Right lung (tissue), 10 donors: ENCODE measurements at places on chromosomes 6 and 20. TPM values are rescaled to one million over a fixed set of nuclear protein-coding genes. Genes with fewer than 3 reads are reported as not detected.

GINS1 gene
- polyA plus RNA-seq, result 25.5 TPM

DNA sequence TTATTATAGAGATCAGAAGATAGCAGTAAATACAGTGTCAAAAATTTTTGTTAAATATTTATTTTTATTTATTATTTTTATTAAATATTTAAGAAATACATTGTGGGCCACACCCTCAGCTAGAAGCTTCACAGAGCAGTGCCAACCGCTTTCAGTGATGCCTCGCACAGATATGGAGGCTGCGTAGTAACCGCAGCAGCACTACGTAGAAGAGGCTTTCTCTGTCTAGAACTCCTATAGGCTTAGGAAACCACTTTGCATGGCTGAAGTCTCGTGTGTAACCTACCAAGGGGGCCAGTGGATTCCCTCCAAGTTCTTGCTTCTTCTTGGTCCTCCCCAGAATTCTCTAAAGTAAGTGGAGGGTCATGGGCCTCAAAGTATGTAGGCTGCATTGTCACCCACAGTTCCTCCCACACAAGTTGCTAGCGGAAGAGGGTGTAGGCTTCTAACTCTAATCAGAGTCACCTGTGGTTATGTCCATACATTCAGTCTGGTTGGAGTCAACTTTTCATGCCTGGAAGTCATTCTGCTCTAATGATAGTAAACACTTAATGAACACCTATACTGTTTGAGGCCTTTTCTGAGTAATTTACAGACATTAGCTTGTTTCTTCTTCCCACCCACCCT lies 285.6 kb downstream of the CDKAL1 start:
- DNase-seq, result no peak

SLC18B1 gene
- 19.1 TPM for polyA plus RNA-seq

DNA sequence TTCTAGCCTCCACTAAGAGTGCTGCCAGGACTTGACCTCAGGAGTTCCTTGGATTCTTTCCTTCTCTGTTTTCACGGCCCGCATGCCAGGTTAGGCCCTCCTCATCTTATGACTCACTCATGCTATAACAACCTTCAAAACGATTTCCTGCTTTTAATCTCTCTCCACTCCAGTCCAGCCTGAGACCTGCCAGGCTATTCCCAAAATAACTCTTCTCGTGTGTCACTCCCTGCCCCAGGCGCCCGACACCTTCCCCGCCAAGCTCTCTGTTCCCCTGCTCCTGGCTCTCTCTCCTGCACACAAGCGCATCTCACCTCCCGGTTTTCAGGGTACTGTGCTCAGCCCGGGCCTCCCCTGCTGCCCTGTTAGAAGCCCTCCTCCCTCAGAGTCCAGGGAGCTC lies 64.1 kb upstream of the RPS6KA2 start:
- no peak for DNase-seq

- DNase-seq, result no peak
Observed at GRCh38 chr20:33940666-33941065, 53.0 kb upstream of the RALY start.

UST gene
- polyA plus RNA-seq, result 9.5 TPM

DNA sequence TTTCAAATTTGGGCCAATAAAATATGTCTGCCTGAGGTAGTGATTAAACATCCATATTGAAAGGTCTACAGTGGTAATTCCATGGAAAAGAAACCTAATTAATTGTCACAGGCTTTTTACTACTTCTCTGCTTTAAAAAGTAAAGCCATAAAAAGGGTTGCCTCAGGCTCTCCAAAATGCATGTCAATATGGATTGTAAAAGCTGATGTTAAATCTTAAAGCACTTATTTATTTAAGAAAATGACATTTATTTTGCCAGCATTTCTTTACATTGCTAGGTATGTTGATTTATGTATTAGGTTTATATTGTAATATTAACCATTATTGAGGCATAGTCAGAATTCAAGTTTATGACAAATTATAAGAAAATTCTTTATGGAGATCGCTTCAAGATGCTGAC lies 133.2 kb downstream of the OPN5 start:
- DNase-seq, result no peak

DNA sequence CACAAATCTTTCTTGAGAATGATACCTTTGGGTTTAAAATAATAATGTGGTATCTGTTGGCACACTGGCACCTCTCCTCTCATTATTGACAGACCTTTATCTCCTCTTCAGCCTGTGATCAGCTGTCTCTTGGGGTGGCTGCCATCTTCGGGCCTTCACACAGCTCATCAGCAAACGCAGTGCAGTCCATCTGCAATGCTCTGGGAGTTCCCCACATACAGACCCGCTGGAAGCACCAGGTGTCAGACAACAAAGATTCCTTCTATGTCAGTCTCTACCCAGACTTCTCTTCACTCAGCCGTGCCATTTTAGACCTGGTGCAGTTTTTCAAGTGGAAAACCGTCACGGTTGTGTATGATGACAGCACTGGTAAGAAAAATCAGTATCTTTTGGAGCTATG lies 232.8 kb downstream of the GRIK2 start:
- DNase-seq, result no peak

AGPAT4 gene
- polyA plus RNA-seq, result 11.6 TPM

- DNase-seq, result no peak
Observed at GRCh38 chr20:62839816-62840215, 21.8 kb downstream of the TCFL5 start.

CAGE1 gene
- 0.15 TPM for polyA plus RNA-seq

GRCh38 chr6:97443408-97444080 lies 160.5 kb upstream of the MMS22L start:
- DNase-seq, result no peak

GRCh38 chr20:59738851-59739250 lies 134.5 kb downstream of the PHACTR3 start:
- DNase-seq, result no peak

DNA sequence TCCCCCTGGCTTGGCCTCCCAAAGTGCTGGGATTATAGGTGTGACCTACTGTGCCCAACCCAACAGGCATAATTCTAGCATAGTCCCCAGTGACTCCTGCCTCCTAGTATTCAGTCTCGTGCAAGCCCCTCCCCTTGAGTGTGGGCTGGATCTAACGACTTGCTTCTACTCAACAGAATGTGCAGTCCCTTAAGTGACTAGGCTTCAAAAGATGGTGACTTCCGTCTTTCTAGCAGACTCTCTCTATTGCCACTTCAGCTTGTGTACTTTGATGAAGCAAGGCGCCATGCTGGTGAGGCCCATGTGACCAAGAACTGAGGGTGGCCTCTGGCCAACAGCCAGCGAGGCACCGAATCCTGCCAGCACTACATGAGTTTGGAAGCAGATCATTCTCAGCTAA lies 109.6 kb upstream of the TRAF3IP2 start:
- DNase-seq, result no peak

DNA sequence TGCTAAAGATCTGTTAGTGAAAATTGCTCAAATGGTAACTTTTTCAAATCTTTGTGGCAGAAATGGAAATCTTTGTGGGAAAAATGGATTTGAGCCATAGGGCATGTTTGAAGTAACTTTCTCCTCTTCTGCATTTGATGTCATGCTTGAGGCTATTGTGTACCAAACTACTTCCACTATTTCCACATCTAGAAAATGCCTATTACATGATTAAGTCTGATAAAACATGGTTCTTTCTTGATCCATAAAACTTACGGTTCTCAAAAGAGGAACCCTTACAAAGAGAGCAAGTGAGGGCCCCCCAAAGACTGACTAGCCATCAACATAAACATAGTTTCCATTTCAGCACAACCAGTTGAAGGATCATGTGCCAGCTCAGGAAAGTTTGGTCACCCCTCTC lies 150.6 kb downstream of the NFATC2 start:
- no peak for DNase-seq

GRCh38 chr6:63352544-63353285 lies 32.9 kb upstream of the LGSN start:
- peak; percentile 32 for DNase-seq

GRCh38 chr20:41405436-41405835 lies 38.8 kb upstream of the EMILIN3 start:
- DNase-seq, result no peak

GPANK1 gene
- 23.6 TPM for polyA plus RNA-seq

DNA sequence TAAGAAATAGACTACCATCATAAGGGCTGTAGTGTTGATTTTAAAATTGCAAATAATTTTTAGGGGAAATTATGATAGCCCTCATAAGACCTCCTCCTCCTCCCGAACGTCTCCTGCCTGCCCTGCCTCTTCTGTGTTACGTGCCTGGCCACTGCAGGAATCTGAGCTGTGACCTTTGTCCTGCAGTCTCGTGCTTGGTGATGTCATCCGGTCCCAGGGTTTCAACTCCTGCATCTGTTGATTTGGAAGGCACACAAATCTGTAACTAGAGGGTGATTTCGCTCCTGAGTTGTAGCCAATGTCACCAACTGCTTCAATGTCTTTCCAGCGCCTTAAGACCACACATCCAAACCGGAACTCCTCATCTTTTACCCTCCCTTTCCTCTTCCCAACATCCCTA lies 163.2 kb downstream of the AIG1 start:
- no peak for DNase-seq

GRCh38 chr6:142474531-142475289 lies 172.9 kb downstream of the ADGRG6 start:
- DNase-seq, result peak; percentile 47

DNA sequence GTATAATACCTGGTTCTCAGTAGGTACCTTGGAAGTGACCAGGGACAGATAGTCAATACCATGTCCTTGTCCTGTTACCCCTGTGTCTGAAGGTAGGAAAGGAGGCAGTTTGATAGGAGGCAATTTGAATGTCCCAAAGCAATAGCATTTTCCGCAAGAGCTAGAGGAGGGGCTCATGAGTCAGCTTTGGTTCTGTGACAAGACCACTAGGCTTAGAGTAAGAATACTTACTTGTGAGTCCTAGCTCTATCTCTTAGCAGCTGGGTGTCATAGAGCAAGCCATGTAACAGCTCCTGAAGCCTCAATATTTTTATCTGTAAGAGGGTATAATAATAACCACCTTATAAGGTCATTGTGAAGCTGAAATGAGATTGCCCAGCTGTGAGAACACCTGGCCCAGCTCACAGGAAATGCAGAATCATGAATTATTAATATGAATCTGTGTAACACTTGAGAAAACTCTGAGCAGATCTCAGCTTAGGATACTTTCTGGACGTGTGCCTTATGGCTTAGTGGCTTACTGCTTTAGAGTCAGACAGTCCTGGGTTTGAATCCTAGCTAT lies 58.6 kb downstream of the DAAM2 start:
- DNase-seq, result no peak

SIGLEC1 gene
- polyA plus RNA-seq, result 2.7 TPM

DNA sequence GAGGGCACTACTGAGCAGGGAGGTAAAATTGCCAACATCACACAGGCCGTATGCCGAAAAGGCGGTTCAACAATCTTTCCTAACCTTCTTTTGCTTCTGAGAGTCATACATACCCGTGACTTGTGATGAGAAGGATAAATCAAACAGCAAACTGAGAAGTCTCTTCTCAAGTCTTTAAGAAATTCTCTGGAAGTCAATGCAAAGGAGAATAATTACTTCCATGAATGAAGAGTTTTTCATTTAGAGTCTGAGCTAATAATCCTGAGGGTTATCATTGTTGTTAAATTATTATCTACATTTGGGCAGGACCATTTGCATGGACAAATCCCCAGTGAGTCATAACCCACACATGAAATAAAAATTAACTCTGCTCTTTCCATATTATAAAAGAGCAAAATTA lies 22.4 kb upstream of the ILRUN start:
- no peak for DNase-seq

- DNase-seq, result no peak
Observed at GRCh38 chr20:10714236-10714975, 40.6 kb upstream of the JAG1 start.

DNA sequence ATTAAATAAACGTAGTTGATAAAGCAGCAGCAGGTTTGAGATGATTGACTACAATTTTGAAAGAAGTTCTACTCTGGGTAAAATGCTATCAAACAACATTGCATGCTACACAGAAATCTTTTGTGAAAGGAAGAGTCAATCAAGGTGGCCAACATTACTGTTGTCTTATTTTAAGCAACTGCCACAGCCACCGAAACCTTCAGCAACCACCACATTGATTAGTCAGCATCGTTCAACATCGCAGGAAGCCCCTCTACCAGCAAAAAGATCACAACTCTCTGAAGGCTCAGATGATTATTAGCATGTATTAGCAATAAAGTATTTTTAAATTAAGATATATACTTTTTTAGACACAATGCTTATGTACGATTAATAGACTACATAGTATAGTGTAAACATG lies 14.0 kb downstream of the PGBD1 start:
- DNase-seq, result no peak

DNA sequence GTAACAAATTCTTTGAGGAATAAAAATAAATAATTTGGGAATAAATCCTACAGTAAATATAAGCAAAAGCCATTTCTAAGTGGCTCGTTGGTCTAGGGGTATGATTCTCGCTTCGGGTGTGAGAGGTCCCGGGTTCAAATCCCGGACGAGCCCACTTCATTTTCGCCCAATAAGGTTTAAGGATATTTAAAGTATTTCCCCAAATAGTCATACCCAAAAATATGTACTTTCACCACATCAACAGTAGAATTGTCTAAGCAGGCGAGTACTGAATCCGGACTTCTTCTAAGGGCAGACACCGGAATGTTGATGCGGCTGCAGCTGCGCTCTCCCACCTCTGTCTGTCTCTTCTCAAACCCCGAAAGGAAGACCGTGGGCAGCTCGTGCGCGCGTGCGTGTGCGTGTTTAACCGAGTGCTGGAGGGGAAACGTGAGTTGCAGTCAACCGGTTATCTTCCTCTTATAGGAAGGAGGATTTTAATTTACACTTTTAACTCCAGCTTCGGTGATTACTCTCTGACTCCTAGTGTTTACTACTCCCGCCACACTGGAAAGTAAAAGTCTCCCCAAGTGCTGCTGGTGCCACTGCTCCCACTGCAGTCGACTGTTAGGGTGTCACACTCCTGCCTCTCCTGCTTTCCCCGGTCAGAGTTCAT lies 155.7 kb upstream of the PRSS16 start:
- DNase-seq, result no peak

HLA-DQB1 gene
- 3.5 TPM for polyA plus RNA-seq

DNA sequence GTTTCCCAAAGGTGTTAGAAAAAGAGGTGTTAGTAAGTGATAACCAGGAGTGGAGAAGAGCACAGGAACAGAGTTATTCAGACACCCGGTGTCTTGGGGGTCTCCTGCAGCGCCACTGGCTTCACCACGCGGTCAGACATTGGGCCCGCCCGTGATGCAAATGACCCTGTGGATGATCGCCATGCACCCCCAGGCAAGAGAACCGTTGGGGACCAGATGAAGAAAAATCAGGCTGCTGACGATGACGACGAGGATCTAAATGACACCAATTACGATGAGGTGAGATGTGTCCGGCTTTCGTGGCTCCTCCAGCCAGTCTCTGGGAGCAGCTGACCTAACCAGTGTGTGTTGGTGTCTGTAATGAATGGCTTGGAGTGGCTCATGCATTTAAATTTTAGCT lies 2.0 kb downstream of the PRPF6 start:
- no peak for DNase-seq

DNA sequence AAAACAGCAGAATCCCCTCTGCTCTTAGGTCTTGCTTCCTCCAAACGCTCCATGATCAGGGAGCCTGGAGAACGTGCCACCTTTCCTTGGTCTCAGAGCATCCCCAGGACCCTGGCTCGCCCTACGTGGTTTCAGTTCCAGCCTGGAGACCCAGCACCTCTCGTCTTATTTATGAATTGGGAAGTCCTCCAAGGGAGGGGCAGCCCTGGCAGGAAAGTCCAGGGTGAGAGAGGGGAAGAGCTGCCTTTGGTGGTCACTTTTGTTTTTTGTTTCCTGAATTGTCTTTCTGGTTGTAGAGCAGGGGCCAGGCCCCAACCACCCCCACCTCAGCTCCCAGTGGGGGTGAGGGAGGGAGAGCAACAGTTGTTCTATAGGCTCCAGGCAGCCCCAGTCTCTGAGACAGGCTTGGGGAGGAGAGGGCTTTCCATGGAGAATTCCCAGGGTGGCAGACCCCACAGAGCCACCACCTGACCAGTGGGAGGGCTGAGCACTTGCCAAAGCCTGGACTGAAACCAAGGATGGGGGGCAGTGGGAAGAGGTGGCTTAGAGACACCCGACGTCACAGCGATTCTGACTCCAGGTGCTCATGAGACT lies 88.8 kb downstream of the PRND start:
- DNase-seq, result no peak
